Substantia nigra (tissue), 51 donors: ENCODE measurements at places on chromosomes 11 and 22.

- DNase-seq: no peak
Measured at GRCh38 chr11:134575504-134576230, 163.6 kb upstream of the B3GAT1 start.

DNA sequence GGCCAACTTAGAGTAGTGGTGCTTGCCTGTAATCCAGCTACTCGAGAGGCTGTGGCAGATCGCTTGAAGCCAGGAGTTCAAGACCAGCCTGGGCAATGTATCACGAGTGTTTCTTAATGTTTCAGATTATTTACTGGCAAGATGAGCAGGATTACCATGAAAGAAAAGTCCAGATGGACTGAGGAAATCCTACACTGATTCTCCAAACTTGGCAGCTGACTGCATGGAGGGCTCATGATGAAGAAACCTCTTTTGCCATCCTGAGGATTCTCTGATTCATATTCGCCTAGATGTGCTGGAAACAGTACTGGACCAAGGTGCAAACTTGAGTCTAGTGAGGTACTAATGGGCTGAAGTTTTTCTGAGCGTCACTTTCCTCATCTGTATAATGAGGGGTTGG, 2.8 kb upstream of the SIDT2 start:
- no peak for DNase-seq

DNA sequence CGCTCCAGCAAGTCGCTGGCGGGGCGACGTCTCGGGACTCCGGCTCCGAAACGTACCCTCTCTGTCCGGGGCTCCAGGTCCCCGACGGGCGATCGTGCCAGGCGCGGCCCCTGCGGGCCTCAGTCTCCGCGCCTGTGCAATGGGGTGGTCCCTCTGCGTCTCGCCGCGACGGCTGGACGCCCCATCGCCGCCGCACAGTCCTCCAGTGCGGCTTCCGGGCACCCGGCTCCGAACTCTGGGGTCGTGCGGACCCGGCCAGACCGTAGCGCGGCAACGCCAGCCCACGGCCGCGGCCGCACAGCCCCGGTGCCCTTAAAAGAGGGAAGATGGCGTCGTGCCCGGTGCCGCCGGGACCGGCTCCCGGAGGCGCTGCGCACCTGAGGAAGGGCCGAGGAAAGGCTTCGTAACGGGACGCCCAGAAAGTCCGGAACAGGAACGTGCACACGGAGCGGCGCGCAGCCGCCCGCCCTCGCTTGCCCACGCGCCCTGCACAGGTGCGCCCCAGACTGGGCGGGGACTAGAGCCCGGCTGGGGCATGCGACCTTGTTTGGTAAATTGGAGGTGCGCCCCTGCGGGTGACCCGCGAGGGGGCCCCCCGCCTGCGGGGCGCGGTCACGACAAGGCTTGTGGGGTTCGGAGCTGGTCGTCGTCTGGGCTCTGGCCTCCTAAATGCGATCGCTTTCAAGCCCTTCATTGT, 525 bp downstream of the BIK start:
- no peak for DNase-seq

- DNase-seq: no peak
Measured at GRCh38 chr11:134292661-134293060, 16.5 kb downstream of the GLB1L3 start.

DNA sequence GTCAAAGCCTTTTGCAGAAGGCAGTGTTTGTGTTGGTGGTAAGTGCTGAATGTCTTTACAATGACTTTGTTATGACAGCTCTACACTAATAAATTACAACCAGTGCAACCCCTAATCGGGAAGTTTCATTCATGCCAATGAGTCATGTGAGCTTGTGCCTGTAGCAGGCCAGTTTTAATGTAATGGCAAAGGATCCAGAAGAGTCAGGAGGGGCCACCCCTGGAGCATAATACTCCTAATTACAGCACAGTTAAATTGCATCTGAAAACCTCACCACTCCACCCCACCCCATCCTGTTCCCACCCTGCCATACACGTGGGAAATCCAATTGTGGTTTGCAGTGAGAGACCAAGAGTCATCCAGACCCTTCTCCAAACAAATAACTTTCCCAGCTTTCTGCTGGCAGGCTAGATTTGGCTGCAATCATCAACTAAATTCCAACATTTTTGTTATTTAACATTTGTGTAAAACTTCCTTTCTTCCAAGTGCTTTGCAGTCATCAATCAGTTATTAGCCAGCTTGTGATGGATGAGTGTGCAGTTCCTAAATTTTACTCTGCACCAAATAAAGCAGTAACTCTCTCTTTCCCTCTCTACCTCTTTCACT, 277.3 kb upstream of the FAT3 start:
- no peak for DNase-seq

GRCh38 chr22:41908411-41909309, 6.2 kb downstream of the SHISA8 start:
- DNase-seq: no peak

DNA sequence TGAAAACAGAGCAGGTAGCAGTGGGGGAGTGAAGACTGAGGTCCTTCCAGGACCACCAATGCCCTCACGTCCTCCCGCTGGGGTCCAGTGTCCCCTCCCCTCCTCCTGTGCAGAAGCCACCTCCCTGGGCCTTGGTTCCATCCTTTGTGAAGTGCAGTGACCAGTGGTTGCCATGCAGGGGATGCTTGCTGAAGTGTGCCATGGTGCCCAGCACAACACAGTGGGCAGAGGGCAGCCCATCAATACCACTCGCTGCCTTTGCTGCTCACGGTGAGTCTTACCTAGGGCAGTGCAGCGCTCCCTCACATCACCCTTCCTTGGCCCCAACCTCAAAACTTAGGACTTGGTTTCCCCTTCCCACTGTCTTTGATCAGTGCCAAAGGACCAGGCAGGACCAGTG, 12.9 kb downstream of the MYEOV start:
- DNase-seq: no peak

DNA sequence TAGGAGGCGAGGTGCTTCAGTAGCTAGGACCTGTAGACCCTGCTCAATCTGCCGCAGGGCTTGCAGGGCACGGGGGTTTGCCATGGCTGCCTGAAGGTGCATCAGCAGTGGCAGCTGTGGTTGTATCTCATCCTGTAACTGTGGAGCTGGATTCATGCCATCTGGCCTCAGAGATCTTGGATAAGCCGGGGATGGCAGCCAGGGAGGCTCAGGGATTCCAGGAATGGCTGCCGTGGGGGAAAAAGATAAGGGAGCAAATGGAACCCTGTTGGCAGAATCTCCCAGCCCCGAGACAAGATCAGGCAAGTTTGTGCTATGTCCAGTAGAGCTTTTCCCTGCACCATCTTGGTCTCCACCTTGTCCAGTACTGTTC, 1.8 kb downstream of the UBQLN3 start:
- DNase-seq: no peak

GRCh38 chr11:75924966-75925784, 110.2 kb downstream of the UVRAG start:
- DNase-seq: no peak

DNA sequence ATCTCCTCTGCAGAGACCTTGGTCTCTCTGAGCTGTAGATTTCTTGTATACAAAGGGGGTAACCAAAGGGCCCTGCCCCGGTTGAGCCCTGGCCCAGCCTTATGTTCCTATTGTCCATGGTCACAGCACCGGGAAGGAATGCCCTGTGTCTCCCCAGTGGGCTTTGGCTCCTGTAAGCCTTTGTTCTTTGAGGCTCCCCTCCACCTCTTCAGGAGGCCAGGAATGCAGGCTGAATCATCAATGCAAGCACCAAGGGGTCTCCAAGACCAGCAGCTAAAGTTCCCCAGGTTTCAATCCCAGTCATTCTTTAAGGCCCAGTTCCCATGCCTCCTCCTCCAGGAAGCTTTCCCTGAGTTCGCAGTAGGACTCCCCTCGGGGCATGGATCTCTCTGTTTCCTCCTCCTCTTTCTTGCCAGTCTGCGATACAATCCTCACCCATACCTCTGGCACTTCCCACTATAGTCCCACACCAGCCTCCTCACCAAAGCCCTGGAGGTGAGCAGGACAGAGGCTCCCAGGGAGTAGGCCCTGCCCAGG, 29.2 kb upstream of the KLHL35 start:
- DNase-seq: no peak

- no peak for DNase-seq
Measured at GRCh38 chr11:121449123-121449522, 3.0 kb upstream of the SORL1 start.

DNA sequence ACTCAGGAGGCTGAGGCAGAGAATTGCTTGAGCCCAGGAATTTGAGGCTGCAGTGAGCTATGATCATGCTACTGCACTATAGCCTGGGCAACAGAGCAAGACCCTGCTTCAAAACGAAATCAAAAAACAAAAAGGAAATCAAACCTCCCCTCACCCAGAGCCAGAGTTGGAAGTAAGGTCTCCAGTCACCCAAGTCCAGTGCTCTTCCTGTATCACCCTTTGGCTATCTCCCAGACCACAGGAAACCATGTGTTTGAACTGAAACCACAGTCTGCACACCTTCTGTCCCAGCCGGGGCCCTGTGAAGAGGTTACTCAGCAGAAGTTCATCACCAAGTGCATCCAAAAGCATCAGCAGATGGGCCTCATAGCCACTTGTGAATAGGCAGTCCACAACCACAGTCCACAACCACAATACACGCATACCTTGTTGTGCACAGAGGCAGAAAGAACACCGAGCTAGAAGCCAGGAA, 4.6 kb downstream of the MYH9 start:
- no peak for DNase-seq
